ENCODE measurements at places on chromosomes 13 and 19.

GRCh38 chr19:6012426-6013170 lies 34.7 kb upstream of the RANBP3 start:
- DNase-seq = no peak

GRCh38 chr19:33724721-33725060 lies 72.0 kb upstream of the KCTD15 start:
- no peak for DNase-seq

GRCh38 chr13:49746111-49746510 lies 46.4 kb downstream of the KPNA3 start:
- DNase-seq = no peak

DNA sequence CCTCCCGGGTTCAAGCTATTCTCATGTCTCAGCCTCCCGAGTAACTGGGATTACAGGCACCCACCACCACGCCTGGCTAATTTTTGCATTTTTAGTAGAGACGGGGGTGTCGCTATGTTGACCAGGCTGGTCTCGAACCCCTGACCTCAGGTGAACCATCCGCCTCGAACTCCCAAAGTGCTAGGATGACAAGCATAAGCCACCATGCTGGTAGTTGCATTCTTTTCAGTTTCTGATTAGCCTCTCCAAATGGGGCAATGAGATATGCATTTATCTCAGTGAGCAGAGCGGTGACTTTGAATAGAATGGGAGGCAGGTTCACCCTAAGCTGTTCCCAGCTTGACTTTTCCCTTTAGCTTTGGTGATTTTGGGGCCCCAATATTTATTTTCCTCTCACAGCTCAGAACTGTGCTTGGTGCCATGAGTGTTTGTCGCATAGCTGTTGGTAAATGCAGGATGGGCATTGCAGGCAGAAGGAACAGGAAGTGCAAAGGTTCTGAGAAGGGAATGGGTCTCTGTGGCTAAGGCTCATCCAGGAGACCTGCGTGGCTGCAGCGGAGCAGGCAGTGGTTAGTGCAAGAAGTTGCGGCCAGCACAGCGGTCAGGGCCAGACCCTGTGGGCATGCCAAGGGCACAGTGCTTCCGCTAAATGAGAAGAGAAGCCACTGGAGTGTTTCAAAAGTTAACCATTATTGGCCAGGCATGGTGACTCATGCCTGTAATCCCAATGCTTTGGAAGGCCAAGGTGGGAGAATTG lies 20.7 kb downstream of the LYPD3 start:
- DNase-seq = no peak

DNA sequence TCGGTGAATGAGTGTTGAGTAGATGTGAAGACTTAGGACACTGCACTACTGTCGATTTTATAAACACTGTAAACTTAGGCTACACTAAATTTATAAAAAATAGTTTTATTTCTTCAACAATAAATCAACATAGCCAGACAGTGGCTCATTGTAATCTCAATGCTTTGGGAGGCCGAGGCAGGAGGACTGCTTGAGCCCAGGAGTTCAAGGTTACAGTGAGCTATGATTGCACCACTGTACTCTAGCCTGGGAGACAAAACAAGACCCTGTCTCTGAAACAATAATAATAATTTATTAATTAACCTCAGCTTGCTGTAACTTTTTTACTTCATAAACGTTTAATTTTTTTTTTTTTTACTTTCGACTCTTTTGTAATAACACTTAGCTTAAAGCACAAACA lies 34.4 kb downstream of the ATP7B start:
- DNase-seq = no peak

DNA sequence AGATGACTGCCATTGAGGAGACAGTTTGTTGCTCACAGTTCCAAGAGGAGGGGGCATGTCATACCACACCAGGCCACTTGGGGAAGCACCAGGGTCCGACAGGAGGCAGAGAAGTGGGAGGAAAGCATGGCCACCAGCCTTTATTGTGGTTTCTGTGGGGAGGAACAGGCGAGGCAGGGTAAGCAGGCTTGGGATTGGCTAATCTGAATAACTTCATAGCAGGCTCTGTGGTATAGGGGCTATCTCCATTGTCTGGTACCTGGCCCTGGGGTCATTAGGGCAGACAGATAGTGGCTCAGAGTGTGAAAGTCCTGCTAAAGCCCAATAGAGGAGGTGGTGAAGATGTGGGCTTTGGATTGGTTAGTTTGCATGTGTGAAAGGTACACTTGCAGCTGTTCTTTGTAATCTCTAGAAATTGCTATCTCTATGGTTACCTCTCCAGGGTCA lies 35.5 kb downstream of the CBY2 start:
- DNase-seq = no peak

GRCh38 chr19:11191273-11191755 lies 6.0 kb downstream of the KANK2 start:
- no peak for DNase-seq

DNA sequence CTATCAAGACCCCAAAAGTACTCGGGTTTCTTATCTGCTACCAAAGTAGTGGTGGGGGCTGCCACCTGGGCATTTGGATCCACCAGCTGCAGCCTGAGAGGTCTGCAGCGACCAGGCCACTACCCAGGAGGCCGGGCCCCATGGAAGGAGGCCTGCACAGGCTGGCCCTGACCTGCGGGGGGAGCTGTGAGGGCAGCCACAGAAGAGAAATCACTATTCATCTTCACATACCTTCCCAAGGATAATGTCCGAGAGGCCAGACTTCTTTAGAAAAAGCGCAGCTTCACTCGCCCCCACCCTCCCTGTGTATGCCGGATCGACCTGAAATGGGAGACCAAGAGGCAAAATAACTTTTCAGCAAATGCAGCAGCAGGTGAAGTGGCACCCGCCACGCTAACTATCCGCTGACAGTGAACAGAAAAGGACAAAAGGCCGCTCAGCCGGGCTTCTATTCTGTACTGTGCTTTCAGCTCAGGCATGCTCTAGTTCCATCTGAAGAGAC lies 30.1 kb downstream of the EPS15L1 start:
- DNase-seq = no peak

GRCh38 chr13:68160466-68160865 lies 930.3 kb upstream of the PCDH9 start:
- no peak for DNase-seq

DNA sequence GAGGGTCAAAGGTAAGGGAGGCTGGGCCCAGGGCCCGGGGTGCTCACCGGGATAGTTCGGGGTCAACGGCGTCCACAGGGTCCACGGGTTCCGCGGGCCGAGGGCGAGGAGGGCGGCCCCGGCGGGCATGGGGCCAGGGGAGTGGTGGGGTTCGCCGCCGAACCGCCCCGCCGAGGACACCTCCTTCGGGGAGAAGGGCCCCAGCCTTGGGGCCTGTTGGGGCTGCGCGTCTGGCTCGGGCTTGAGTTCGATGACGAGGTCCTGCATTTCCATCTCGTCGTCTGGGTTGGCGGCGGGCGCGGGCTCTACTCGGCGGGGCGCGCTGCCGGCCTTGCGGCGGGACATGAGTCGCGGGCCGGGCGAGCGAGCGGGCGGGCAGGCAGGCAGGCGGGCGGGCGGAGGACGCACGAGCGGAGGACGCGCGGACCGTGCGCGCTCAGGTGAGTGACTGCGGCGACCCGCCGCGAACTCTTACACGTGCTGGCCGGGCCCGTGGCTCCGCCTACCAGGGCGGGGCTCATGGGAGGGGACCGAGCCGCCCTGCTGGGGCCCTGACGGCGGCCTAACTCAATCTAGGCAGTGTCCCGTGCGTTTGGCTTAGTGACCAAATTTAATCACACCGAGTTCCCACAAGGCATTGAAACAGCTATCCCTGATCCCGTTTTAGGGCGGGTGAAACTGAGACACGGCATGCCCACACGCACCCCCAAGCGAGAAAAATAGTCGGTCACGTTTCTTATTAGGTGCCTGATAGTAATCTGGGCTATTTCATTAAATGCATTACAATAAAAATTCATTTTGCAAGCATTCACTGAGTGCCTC lies at the start of gene ZNF296:
TSS of gene ZNF296 (minus strand) at position 450 of the 822 bp plus-strand sequence. CDS start at position 345, 105 bp downstream.
- peak; percentile 69 for DNase-seq
